ENCODE measurements at places on chromosomes 16 and 17.
A peak's percentile ranks its signal among the peaks of the same experiment; 100 is the strongest.

DNA sequence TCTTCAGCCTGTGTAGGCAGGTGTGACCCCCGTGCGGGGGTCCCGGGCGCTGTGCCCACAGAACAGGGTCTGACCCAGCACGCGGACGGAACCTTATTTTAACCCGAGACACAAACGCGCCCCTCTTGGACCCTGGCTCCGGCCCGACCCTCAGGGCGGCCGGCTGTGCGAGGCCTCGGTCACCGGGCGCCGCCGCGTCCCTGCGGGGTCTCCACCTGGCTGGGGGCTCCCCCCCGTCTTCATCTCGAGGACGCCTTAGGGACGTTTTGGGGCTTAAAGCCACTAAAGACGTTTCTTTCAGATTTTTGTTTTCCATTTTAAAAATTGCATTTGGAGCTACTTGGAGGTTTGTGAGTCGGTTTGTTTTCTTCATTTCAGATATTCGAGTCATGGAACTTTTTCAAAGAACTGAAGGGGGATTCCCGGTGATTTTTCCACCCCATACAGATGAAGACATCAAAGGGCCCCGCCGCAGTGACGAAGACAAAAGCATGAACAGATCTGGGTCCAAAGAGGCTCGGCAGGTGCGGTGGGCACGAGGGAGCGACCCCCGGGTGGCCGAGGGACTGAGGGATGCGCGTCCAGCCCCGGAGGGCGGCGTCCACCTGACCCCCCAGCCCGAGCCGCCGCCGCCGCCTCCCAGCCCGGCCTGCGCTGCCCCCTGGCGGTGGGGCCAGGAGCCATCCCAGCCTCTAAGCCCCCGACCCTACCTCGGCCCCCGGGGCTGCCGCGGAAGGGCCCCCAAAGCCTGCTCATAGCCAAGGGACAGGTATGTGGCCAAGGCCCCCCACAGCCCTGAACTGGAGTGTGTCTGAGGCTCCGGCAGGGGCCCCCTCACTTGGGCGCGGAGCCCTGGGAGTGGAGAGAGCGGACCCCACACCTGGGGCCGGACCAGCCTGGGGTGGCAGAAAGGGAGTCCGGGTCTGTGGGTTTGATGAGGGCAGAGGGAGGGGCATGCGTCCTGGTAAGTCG, 3.8 kb upstream of the CD7 start:
- peak; percentile 45 for DNase-seq

DNA sequence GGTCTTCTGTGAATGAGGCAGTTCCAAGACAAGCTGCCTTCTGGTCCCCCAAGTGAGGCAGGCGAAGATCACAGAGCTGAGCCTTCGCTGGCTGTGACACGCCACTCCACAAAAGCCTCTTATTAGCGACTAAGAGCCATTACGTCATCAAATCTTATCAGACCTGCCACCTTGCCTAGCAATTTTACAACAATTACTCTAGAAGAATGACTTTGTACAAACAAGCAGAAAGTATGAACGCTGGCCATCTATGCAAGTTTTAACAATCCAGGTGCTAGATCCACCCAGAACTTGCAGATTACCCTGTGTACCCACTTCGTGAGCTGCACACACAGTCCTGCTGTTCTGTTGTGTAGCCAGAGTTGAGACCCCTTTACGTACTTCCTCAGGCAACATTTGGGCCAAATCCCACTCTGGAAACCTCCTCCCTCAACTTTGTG, 3.8 kb upstream of the ICAM2 start:
- no peak for DNase-seq

DNA sequence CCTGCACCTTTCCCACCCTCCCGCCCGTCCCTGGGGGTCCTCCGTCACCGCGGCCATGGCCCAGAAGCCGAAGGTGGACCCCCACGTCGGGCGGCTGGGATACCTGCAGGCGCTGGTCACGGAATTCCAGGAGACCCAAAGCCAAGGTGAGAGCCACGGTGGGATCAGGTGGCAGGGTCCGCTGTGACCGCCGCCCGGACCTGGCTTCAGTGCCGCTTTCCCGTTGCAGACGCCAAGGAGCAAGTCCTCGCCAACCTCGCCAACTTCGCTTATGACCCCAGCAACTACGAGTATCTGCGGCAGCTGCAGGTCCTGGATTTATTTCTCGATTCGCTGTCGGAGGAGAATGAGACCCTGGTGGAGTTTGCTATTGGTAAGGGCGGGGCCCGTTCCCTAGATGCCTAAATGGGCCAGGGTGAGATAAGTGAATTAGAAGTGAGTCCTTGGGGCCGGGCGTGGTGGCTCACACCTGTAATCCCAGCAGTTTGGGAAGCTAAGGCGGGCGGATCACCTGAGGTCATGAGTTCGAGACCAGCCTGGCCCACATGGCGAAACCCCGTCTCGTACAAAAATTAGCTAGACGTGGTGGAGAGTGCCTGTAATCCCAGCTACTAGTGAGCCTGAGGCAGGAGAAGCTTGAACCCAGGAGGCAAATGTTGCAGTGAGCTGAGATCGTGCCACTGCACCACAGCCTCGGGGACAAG, 617 bp downstream of the ARMC7 start:
- DNase-seq = peak; percentile 37

- DNase-seq = peak; percentile 87
Observed at GRCh38 chr16:12546918-12547607, 256.6 kb downstream of the CPPED1 start.

GRCh38 chr16:83433201-83433600, 374.6 kb upstream of the HSBP1 start:
- no peak for DNase-seq

DNA sequence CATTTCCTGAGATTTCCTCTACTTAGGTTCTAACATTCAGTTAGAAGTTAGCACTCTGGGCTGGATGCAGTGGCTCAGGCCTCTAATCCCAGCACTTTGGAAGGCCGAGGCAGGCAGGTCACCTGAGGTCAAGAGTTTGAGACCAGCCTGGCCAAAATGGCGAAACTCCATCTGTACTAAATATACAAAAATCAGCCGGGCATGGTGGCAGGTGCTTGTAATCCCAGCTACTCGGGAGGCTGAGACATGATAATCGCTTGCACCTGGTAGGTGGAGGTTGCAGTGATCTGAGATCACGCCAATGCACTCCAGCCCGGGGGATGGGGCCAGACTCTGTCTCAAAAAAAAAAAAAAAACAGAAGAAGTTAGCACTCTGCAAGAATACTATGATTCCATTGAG, 1430.9 kb downstream of the CDH11 start:
- DNase-seq = no peak

- DNase-seq = no peak
Observed at GRCh38 chr17:66533572-66533971, 231.2 kb downstream of the PRKCA start.

DNA sequence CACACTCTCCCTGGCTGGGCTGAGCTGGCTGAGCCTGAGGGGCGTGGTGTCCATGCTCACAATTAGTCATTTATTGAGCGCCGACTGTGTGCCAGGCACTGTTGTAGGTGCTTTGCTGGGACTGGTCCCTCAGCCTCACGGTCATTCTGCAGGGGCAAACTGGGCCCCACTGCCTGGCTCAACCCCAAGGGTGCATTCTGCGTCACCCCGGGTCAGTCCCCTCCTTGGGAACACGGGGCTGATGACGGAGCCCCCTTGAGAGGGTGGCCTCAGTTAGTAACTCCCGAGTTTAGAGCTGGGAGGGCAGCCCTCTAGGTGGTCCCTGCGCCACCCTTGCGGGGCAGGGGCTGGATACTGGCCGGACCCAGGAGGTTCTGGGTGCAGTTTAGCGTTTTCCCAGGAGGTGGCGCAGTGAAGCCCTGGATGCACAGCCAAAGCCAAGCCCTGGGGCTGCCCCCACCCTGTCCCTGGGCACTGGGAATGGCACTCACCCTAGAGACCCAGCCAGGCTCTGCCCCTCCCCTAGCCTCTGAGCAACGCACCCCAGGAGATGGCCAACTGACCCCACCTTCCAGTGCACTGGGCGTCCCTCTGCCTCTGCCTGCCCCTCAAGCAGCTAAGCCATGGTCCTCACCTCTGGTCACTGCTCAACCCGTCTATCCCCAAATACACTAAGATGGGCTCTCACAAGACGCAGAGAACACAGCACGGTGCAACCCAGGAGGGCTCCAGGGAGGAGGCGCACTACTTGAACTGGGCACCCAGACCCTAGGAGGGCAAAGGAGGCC, 243.2 kb upstream of the GSE1 start:
- DNase-seq = peak; percentile 29

DNA sequence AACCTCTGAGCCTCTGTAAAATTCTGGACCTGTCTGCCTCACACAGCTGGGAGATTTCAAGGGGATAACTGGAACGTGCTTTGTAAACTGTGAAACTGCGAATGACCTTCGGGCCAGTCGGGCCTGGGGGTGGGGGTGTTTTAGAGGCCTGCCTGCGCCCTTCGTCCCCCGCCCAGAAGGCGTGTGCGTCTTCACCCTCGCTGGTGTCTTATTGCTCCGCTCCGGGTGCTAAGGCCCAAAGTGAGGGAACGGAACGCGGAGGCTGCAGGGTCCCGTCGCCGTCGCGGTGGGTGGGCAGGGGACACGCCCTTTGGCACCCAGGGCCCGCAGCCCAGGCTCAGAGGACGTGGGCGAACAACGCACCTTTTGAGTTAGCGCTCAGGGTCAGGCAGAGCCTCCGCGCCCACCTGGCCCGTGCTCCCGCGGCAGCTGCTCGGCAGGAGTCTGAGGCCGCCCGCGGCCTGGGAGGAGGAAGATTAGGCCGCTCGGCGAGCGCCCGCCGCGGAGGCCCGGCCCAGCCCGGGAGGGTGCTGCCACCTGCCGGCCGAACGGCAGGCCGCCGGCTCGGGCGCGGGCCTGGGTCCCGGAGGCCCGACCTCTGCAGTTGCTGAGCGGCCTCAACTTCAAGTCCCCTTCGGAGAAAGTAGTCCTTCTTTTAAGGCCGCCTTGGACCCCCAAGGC, 29.7 kb downstream of the DCAKD start:
- peak; percentile 76 for DNase-seq

- no peak for DNase-seq
Observed at GRCh38 chr16:68310437-68310773, 341 bp downstream of the SLC7A6OS start.

DNA sequence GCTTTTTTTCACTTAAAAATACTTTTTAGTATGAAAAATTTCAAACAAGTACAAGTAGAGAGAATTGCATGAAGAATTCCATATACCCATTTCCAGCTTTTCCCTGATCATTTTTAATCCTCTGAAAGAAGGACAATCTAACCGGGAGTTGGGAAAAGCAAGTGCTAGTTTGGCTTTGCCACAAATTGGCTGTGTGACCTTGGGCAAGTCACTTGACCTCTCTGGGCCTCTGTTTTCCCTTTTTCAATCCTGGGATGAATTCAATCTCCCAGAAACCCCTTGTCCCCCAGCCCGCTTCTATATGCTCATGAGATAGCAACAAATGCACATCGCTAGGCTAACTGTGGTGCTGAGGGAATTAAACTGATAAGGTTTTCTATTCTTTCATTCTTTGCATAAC, 49.4 kb downstream of the ASIC2 start:
- DNase-seq = no peak

DNA sequence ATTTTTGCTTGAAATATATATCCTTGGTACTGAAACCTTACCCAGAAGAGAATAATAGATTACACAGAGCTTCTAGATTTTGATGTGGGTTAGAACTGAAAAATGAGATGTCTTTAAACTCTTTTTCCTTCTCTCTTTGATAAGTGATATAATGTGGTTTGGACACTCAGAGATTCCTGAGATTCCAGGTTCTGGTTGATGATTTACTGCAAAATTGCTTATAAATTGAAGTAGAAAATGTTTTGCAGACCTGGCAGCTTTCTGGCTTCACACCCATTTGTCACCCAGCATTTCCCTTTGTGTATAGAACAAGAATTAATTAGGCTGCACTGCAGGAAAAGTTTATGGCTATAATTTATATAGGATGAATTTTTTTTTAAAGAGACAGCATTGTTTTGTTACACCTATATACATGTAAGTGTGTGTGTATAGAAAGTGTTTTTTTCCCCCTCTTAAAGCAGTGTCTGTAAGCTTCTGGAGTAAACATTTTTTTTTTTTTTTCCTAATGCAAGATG, 23.5 kb downstream of the AATF start:
- DNase-seq = no peak

DNA sequence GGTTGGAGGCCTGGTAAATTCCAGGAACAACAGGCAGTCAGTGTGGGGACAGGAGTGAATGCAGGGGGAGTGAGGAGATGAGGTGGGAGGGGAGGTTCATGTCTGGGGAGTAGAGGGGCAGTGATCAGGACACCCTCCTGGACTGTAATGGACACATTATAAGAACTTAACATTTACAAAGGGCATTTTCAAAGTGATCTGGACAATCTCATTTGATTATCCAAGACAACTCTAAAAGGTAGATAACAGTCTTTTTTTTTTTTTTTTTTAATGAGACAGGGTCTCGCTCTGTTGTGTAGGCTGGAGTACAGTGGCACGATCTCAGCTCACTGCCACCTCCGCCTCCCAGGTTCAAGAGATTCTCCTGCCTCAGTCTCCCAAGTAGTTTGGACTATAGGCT, 5.7 kb downstream of the SDK2 start:
- DNase-seq = no peak

DNA sequence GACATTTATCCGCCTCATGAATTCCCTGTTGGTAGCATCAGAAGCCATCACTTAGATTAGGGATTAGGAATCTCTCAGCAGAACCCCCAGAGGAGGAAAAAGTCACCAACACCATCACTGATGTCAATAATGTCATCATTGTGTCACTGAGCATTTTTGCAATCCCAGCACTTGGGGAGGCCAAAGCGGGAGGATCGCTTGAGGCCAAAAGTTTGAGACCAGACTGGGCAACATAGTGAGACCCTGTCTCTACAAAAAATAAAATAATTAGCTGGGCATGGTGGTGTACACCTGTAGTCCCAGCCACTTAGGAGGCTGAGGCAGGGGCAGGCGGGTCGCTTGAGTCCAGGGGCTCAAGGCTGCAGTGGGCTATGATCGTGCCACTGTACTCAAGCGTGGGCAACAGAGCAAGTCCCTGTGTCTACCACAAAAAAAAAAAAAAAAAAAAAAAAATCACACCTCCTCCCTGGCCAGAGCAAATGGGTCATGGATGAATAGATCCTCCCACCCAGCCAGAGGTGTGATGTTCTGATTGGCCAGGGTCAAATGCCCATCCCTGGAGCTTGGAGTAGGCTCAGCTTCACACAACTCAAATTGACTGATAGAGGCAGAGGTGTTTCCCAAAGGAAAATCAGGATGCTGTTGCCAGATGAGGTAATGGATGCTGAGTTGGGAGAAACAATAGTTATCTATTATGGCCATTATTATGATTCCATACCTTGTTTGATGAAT, 31.6 kb downstream of the VWA3A start:
- DNase-seq = no peak

- DNase-seq = peak; percentile 22
Observed at GRCh38 chr16:10566613-10567012, 13.8 kb downstream of the EMP2 start.

GRCh38 chr17:306116-306515, 46.5 kb downstream of the RPH3AL start:
- no peak for DNase-seq

- DNase-seq = no peak
Observed at GRCh38 chr16:85378145-85379040, 234.7 kb upstream of the GSE1 start.

GRCh38 chr17:41571561-41572434, at the start of gene KRT9:
KRT9 (minus strand) TSS chr17:41572059; CDS start chr17:41571992, 67 bp downstream.
- DNase-seq = no peak

GRCh38 chr17:40301315-40301714, 7.7 kb upstream of the RARA start:
- no peak for DNase-seq

Data from GM12865 (cell line).